ENCODE measurements at places on chromosomes 3 and 15.

- DNase-seq: no peak
These were observed 20.1 kb downstream of the TIPARP start for GRCh38 chr3:156694536-156694935.

DNA sequence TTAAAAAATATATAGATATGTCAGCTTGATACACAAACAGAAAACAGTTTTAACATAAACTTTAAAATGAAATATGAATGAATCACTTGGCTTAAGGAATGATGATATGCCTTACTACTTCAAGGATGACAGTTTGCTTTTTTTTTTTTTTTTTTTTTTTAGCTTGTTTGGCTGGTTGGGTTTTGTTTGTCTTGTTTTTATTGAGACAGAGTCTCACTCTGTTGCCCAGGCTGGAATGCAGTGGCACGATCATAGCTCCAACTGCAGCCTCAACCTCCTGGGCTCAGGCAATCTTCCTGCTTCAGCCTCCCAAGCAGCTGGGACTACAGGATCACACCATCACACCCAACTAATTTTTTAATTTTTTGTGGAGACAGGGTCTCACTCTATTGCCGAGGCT, 14.5 kb downstream of the LRRC2 start:
- no peak for DNase-seq

DNA sequence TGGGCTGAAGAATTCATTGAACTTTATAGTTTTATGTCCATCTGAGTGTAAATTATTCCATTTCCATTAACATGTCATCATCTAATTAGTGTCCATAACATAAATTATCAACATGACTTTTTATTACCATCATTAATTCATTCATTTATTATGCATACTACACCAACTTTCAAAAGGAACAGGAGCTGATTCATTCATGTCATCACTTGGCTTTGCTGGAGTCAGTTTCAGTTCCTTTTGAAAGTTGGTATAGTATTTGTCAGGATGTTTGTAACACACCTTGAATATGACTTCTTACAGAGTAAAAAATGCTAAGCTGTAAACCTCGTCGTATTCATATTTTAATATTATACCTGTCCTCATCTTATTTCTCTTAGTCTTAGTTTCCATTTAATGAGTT, 298.0 kb upstream of the RBMS3 start:
- no peak for DNase-seq

GRCh38 chr3:106985721-106986120, 391.5 kb upstream of the CCDC54 start:
- DNase-seq: no peak

- DNase-seq: no peak
These were observed 26.4 kb downstream of the TIGIT start for GRCh38 chr3:114320246-114320645.

DNA sequence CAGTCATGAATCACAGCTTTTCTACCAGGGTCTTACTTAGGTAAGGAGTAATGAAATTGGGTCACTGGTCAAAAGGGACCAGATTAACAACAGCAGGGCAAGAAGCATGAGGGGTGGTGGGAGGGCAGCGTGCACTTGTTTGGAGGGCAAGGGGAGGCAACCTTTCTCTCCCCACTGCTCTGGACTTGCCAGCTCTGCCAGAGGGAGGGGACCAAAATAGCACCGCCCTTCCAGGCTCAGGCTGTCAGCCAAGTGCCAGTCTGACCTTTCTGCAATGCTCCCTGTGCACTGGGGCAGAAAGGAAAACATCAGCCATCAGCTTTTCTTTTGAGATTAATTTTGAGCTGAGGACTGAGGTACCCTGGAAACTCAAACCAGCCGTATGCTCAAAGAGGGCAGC, 4.5 kb upstream of the ULK3 start:
- no peak for DNase-seq

GRCh38 chr15:48059791-48060190, 61.0 kb upstream of the SLC24A5 start:
- no peak for DNase-seq

DNA sequence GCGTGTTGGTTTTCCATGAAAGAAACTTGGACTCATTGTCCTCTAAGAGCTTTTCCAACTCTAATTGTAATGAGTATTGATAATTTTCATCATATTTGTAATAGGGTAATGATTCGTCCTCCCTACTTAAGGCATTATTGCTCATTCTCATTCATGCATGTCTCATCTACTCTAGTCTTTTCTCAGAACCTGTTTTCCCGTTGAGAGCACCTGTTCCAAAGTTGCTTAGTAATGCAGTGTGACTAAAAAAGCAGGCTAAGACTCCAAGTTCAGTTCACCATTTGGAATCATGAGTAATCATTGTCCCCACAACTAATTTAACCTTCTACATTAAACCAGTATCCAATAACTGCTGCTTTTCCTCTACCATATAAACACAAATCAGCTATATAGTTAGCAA, 84.0 kb downstream of the FILIP1L start:
- DNase-seq: no peak

DNA sequence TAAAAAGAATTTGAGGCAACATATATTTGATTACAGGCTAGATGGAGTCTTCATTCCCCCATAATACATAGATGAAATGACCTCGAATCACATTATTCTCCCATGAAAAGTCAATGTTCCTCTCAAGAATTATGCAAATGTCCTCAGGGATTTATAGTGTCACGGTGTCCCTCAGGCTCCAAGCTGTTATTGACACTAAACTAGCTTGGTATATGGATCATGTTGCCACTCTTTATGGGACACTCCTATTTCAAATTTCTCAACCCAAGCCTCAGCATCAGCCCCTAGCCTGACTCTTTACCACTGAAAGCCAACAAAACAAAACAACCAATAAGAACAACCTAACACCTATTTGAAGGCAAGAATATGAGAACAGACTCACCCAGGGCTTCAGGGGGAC, 139.8 kb downstream of the TPRG1 start:
- no peak for DNase-seq

- DNase-seq: no peak
These were observed 285.6 kb downstream of the GRM7 start for GRCh38 chr3:7146529-7146928.

DNA sequence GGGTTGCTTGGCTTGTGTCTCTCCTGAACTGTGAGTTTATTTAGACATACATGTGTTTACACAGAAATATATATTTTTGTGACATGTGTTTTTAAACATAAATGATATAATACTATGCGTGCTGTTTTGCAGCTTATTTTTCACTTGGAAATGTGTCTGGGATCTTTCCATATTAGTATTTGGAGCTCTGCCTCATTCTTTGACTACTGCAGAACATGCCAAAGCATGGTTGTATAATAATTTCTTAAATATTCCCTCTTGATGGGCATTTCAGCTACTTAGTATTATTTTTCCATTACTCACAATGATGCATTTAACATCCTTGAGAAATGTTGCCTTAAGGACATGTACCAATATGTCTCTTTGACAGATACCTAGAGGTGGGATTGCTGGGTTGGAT, 19.5 kb downstream of the ANAPC13 start:
- DNase-seq: no peak

DNA sequence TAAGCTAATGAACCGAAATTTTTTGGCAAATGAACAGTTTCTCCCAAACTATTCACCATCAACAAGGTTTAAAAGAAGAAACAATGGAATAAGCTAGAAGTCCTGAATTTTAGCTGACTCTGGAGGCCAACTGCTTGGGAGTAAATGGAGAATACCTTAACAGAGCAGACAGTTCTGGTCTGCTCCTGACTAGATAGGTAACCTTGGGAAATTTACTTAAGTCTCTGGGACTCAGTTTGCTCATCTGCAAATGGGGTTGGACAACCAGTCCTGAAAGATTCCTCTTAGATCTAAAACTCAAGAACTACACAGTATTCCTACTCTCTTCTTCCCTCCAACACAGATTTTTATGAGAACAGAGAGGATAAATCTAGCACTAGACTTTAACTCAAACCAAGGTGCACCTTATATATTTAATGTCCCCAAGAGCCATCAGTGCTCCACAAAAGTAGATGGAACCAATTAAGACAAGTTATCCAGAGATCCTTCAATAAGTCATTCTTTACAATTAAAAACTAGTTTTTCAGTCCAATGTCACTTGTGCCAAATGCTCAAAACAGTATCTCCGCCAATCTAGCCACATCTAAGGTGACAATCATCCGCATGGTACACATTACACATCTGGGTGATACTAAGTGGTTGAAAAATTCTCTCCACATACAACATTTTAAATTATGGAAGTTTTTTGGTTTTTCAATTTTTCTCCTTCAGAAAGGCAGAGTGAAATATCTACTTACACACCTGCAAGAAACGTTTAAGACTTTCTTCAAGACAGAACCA, 1.5 kb downstream of the RHOA start:
- no peak for DNase-seq

GRCh38 chr15:31247404-31247803, 79.2 kb upstream of the KLF13 start:
- DNase-seq: no peak

GRCh38 chr3:141913150-141913811, 36.8 kb downstream of the ATP1B3 start:
- DNase-seq: no peak

DNA sequence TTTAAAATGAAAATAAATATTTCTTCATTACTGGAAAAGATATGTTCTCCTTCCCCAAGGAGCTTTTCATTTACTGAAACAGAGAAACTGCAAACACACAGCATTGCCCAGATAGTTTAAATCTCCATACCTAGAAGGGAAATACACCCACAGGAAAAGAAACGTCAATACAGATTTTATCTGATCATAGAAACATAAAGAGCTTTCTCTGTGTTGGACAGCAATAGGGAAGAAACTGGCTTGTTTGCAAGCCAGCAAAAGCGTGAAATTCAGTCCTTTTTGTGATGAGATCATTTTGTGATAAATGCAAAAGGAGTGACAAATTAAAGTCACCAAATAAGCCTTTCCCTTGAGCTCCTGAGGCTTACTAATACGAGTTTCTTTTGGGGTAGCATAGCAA, 398.0 kb downstream of the TIGIT start:
- DNase-seq: no peak

DNA sequence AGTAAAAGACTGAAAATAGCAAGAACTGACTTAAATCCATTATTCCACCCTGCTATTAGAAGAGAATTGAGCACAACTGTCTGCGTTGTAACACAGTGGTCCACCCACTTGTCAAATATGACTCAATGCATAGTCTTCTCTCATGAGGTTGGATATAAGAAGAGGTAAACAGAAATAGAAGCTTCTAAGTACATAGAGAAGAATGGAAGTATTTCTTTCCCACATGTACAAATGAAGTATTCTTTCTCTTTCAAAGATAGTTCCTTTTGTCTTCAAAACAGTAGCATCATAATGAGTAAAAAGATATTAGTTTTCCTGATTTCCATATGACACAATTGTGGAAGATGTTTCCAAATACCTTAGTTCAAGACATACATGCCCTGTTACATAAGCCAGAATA, 348.6 kb upstream of the CCDC54 start:
- no peak for DNase-seq

- no peak for DNase-seq
These were observed 251.5 kb upstream of the CBLB start for GRCh38 chr3:106120356-106120755.

GRCh38 chr3:161420746-161421145, 49.4 kb upstream of the SPTSSB start:
- DNase-seq: no peak

GRCh38 chr3:144775551-144775950, 803.9 kb downstream of the DIPK2A start:
- DNase-seq: no peak

- no peak for DNase-seq
These were observed 19.9 kb upstream of the RTP2 start for GRCh38 chr3:187722206-187722612.

Measured in T-helper 17 cell (primary cell).